ENCODE measurements at places on chromosomes 7 and 10.

DNA sequence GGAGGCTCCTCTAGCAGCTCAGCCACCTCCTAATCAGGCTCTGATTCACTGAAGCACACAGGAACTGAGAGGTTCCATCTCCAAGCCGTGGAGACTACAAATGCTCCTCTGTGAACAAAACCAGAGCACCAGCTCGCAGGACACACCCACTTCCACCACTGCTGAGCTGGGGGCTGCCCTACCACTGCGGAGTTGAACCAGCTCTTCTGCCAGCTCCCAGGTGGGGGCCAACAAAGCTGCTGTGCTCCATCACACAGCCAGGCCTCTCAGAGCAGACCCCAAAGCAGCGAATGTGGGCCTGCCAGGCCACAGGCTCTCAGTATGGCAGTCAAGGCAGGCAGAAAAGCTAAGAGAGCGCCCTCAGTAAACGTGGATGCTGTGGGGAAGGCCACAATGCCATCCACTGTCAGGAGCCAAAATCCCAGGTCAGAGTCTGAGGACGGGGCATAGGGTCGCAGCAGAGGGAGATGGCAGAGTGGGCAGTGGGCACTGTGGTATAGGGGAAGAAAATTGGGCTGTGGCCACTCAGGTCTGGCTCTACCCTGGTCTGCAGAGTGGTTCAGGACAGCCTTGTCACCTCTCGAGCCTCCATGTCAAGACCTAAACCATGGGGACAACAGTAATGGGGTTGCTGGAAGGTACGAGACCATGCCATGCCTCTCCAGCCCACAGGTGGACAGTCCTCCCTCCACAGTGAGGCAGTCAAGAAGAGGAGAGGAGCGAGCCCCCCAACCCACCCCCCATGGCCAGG lies 82.1 kb downstream of the GRID1 start:
- DNase-seq: no peak

DNA sequence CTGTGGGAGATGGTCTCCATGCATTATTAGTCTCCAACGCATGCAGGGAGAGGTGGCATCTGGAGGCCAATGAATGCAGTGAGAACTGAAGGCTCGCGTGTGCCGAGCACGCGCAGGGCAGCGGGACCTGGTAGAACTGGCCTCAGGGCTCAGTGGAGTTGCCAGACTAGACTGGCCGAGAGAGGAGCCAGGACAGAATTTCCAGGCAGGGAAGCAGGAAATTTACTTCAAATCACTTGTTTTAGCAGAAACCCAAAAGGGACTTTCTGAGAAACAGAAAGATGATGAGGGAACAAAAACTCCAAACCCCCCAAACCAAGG lies 311.0 kb upstream of the IMMP2L start:
- no peak for DNase-seq

DNA sequence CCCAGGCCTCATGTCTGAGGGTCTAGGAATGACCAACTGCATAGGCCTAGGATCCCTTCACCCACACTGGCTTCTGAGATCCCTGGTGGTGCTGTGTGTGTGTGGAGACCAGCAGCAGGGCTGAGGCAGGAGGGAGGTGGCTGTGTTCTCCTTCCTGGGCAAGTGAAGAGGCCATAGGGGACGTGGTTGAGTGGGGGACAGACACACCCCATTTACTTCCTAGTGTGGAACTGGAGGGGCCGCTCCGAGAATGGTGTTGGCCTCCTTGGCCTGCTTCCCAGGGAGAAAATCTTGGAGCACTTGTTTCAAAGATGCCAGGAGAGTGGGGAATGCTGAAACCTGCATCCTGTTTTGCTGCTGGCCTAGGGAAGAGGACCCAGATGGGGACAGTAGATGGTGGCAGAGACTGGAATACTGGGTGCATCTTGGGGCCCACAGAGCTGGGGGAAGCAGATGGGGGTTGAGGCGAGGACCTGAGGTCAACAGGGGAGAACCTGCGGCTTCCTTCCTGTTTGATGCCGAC lies 19.1 kb downstream of the UBTD1 start:
- DNase-seq: no peak

- DNase-seq: no peak
These were observed 98.0 kb upstream of the PIK3CG start for GRCh38 chr7:106767078-106767477.

- DNase-seq: no peak
These were observed 112.2 kb downstream of the TES start for GRCh38 chr7:116322541-116322940.

DNA sequence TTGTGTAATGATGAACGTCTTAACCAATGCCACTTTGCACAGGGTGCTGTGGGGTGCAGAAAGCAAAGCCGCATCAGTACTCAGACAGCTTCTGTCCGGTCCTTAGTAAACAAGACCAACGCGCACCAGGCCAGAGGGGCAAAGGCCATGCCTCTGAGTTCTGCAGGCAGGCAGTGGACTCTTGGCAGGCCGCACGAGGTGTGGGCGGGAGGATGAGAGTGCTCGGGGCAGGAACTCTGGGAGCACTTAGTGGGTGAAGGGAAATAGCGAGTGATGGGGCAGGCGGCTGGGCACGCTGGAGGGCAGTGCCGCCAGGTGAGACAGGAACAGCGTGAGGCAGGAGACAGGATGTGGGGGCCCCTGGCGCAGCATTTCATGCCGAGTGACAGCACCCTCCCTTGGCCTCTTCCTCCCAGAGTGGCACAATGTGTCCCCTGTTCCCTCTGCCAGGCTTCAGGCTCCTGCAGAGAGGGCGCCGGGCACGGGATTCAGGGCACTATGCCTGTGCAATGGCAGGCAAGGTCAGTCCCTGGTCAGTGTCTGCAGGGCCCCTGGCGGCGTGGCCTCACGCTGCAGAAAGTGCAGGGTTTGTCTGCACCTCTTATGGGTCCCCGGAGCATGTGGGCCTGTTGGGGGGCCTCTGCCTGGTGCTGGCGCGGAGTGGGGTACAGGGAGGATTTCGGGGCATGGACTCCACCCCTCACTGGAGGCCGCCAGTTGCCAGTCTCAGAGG lies 60.4 kb downstream of the VIPR2 start:
- no peak for DNase-seq

DNA sequence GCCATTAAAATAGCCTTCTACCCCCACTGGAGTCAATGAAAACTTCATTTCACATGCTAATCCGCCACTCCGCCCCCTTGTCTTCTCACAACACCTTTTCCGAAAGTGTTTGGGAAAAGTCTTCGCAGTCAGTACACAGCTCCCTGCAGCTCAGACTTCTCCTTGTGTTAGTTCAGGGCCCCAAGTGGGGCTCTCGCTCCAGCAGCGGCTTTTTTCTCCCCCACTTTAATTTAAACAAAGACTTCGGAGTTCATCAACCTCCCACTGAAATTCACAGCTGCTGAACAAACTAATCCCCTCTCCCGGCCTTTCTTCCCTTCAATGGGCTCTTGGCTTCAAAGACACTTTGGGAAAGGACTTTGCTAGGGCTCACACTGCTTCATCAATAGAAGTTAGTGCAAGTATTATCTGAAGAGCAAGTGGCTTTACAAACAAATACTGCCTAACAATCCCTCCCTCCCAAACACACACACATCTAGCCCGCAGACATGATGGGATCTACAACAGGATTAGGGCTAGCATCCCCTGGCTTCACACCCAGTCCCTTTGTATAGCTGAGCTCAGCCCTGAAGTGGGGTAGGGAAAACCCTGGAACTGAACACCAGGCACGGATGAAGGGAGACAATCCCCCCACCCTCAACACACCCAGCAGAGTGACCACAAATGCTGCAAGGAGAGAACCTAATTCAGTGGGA lies 23.1 kb downstream of the WNT8B start:
- DNase-seq: no peak

- no peak for DNase-seq
These were observed 66.5 kb upstream of the CTBP2 start for GRCh38 chr10:125226823-125227222.

- DNase-seq: no peak
These were observed 58.0 kb downstream of the ORC5 start for GRCh38 chr7:104149822-104150221.

- DNase-seq: no peak
These were observed 161.5 kb downstream of the SEMA3D start for GRCh38 chr7:85025312-85025756.

GRCh38 chr7:30145426-30145970 lies 10.7 kb downstream of the MTURN start:
- no peak for DNase-seq

DNA sequence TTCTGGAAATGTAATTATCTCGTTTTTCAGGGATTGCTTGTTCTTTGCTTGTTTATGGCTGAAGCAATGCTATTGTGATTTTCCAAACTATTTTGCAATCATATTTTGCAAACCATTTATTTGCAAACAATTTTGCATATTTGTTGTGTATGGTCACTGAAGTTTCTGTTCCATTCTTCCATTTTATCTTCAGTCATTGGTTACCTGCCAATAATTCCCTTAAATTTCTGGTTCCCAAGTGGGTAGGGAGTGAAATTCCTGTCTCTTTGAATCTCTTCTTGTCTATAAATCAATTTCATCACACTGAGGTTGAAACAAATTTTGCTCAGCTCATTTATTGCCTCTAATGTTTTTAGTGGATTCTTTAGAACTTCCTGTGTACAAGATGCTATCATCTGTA lies 401.7 kb upstream of the VWC2 start:
- DNase-seq: no peak

GRCh38 chr7:130723784-130724183 lies 10.2 kb downstream of the KLF14 start:
- DNase-seq: no peak

DNA sequence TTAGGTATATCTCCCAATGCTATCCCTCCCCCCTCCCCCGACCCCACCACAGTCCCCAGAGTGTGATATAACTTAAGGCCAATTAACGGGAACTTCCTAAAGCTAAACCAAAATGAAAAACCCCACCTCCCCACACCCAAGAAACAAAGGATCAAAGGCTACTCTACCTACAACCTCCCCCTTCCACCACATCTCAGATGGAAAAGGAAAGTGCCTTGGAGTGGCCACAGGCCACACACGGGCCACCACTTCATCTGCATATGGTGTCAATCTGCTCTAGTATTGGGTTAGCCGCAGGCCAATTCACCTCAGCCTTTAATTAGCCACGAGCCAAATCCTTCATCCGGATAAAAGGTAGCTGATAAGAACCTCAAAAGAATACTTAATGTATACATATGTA lies 19.6 kb downstream of the CSTF2T start:
- no peak for DNase-seq

DNA sequence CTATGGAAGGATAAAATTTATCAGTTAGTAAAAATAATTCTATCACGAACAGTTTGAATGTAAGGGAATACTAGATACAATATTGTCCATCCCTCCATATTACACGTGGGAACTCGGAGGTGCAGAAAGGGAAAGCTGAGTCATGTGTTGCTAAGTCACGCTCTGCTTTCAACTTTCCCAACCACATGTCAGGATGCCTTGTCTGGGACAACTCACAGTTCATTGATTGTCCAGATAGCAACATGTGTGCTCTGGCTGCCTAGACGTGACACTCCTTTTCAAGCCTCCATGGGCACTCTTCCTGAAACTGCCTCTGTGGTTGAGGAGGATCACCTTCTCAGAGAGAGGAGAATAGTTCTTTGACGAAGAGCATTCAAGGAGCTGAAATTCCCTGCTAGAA lies 808.1 kb downstream of the GRID1 start:
- DNase-seq: no peak

GRCh38 chr7:150903606-150904005 lies 51.3 kb downstream of the AOC1 start:
- no peak for DNase-seq
